ENCODE measurements at places on chromosomes 11 and 22. TPM values are rescaled to one million over a fixed set of nuclear protein-coding genes. Genes with fewer than 3 reads are reported as not detected.

HEPACAM gene
- total RNA-seq, result not detected

SYT13 gene
- not detected for total RNA-seq

MB gene
- total RNA-seq, result not detected

CSF2RB gene
- not detected for total RNA-seq

NTM gene
- total RNA-seq, result not detected

TRPM5 gene
- total RNA-seq, result not detected

USP2 gene
- total RNA-seq, result 0.35 TPM

DNA sequence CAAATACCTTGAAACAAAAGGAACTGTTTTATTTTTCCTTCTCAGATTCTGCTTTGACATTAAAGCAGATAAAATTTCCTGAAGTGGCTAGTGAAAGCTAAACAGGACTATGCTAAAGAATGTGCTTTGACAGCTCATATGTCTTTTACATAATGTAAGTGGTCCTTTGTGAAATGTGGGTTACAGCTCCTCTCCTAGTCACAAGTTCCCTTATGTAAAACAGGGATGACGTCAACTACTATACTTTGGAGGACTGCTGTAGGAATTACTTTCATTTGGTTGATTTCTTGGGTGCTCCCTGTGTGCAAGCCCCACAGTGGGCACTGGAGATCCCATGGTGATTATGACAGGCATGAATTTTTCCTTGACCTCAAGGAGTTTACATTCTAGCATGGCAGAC lies 216.6 kb upstream of the NARS2 start:
- DNase-seq, result no peak
- no peaks in the 10 kb centered on the region for H3K36me3 ChIP-seq
- H3K27me3 ChIP-seq, result no peaks in the 10 kb centered on the region
- no peak overlapping the region for H3K4me3 ChIP-seq

DNA sequence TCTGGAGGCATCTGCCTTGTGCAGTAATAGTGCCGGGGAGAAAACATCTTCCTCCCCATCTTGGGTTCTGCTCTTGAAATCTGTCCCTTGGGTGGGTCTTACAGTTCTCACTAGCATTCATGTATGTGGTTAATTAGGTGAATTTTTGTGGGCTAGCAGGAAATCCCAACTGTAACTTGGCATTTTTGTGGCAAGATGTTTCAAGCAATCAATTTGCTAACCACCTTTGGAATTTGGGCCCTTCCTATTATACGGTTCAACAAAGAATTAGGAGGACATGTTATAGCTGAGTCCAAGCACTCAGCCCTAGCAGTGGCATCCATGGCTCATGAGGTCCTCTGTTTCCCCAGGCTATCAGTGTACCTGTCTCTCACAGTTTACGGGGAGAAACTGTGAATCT lies 89.1 kb upstream of the MTNR1B start:
- no peak for DNase-seq
- H3K36me3 ChIP-seq, result no peaks in the 10 kb centered on the region
- H3K27ac ChIP-seq, result no peak overlapping the region
- peaks cover 5% of the 10 kb centered on the region for H3K27me3 ChIP-seq
- H3K4me3 ChIP-seq, result no peak overlapping the region
- no peaks in the 10 kb centered on the region for H3K4me1 ChIP-seq

DNA sequence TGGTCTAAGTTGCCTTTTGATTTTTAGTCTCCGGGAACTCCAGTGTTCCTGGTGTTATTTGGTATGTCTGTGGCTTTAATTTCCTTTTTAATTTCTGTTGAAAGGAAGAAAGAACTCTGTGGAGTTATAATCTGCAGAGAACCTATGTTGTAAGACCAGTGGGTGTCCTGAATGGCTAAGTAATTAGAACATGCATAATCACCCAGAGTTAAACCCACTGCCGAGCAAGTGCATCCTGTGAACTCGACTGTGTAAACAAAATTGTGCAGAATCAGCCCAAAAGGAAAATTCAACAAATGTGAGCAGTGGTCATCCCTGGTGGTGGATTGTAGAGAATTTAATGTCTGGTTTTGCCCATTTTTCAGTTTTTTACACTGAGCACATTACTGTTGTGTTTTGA lies 162.5 kb downstream of the COMMD9 start:
- no peaks in the 10 kb centered on the region for H3K4me1 ChIP-seq
- DNase-seq, result no peak
- H3K36me3 ChIP-seq, result no peaks in the 10 kb centered on the region
- H3K27me3 ChIP-seq, result peaks cover 9% of the 10 kb centered on the region
- H3K27ac ChIP-seq, result no peak overlapping the region

- no peaks in the 10 kb centered on the region for H3K36me3 ChIP-seq
- H3K27ac ChIP-seq, result no peak overlapping the region
- H3K27me3 ChIP-seq, result no peaks in the 10 kb centered on the region
- no peak for DNase-seq
Measured at GRCh38 chr11:125935618-125936199, 10.1 kb upstream of the VSIG10L2 start.

DNA sequence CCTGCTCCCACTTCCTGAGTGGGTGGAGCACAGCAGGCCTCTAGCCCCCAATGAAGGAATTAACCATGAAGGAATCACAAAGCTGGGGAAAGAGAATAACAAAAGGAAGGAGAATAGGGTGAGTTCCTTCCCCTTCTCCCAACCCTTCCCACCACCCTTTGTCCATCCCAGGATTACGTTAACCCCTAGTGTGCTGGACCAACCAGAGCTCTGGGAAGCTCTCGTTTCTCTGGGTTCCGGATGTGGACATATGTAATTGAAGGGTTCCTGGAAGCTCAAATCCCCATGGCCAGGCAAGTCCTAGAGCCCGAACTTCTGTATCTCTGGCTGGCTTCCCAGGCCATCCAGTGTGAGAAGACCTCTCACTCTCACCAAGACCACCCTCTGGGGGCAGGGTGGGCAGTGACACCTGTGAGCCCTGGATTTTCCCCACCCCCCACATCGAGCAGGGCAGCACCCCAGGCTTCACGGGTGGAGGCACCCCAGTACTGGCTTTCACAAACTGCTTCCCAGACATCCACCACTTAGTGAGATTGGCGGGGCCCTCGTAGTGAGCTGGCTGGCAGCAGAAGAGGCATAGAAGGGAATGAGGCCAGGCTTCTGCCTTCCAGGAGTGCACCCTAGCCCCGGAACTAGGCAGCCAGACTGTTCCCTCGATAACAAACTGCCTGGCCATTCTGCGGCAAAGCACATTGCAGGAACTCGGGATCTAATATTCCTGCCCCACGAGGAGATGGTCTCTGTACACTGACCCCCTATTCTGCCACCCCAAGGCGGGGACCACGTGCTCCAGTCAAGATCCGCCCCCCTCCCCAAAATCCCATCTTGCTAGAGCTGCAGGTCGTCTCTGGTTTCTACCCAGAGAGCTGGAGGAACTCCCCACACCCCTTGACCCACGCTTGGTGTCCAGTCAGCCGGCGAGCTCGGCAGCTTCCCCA lies 2.1 kb downstream of the NECTIN1 start:
- H3K27me3 ChIP-seq, result peaks cover 17% of the 10 kb centered on the region
- no peak overlapping the region for H3K4me3 ChIP-seq
- no peak for DNase-seq
- peaks cover 14% of the 10 kb centered on the region for H3K4me1 ChIP-seq

DNA sequence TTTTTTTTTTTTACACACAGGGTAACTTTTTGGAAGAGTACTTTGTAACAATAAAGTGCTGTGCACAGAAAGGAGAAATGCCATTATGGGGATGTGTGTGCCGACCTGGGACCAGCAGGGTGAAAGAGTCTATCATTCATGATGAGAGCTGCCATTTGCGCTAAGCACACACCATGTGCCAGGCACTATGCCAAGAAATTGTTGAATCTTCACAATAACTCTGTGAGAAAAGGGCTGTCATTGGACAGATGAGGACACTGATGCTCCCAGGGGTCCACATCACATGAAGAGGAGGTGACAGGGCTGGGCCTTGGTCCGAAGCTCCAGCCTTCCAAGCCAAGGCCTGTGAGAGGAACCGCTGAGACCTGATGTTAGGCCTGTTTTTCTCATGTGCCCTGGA lies 5.6 kb downstream of the DUSP18 start:
- H3K36me3 ChIP-seq, result peaks cover 19% of the 10 kb centered on the region
- no peaks in the 10 kb centered on the region for H3K27me3 ChIP-seq
- DNase-seq, result no peak

- no peaks in the 10 kb centered on the region for H3K36me3 ChIP-seq
- no peak overlapping the region for H3K4me3 ChIP-seq
- no peak overlapping the region for H3K27ac ChIP-seq
- H3K27me3 ChIP-seq, result peaks cover 1% of the 10 kb centered on the region
- no peak for DNase-seq
Measured at GRCh38 chr11:127075758-127076157, 75.2 kb upstream of the KIRREL3 start.

GRCh38 chr11:7501251-7501650 lies 12.5 kb upstream of the PPFIBP2 start:
- DNase-seq, result no peak
- H3K4me3 ChIP-seq, result no peak overlapping the region
- H3K36me3 ChIP-seq, result no peaks in the 10 kb centered on the region
- H3K4me1 ChIP-seq, result peaks cover 4% of the 10 kb centered on the region
- H3K27ac ChIP-seq, result no peak overlapping the region
- no peaks in the 10 kb centered on the region for H3K27me3 ChIP-seq

- no peak overlapping the region for H3K4me3 ChIP-seq
- H3K4me1 ChIP-seq, result no peaks in the 10 kb centered on the region
- peak; percentile 54 for DNase-seq
Measured at GRCh38 chr11:102794382-102794781, 3.6 kb downstream of the MMP1 start.

DNA sequence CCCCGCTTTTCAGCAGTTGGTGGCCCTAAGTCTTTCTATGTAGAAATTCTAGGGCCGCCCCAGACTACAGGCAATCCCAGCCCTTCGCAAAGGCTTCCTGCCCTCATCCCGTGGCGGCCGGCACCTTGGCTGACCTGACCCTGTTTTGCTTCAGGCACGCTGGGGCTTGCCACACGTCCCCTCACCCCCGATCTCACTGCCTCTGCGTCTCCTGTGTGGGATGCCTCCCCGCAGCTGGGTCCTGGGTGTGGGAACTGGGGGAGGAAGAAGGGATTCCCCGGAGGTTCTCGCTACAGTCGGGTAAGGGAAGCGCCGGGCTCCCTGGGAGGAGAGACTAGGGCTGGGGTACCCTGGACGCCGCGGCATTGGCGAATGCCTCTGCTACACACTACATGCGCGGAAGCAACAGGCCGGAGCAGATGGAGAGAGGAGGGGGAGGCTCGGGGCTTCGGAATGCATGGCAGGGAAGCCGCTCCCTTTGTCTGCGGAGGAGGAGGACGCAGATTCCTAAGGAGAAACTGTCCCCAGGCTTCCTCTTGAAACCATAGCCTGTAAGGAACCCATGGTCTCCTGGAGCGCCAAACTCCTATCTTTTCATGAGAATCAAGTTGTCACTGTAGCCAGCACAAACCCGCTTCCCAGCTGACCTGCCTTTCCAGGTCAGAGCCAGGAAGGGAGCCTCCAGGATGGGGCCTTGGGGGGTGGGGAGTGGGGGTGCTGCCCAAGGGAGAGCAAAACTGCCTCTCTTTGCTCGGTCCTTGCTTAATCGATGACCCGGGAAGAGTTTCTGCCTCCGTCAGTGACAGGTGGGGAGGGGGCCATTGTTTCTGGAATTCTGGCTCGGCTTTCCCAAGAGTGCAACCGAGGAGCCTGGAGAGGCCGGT lies 1.4 kb downstream of the DTX4 start:
- H3K27me3 ChIP-seq, result peaks cover 18% of the 10 kb centered on the region
- H3K27ac ChIP-seq, result no peak overlapping the region
- peaks cover 13% of the 10 kb centered on the region for H3K4me1 ChIP-seq
- H3K36me3 ChIP-seq, result no peaks in the 10 kb centered on the region

DNA sequence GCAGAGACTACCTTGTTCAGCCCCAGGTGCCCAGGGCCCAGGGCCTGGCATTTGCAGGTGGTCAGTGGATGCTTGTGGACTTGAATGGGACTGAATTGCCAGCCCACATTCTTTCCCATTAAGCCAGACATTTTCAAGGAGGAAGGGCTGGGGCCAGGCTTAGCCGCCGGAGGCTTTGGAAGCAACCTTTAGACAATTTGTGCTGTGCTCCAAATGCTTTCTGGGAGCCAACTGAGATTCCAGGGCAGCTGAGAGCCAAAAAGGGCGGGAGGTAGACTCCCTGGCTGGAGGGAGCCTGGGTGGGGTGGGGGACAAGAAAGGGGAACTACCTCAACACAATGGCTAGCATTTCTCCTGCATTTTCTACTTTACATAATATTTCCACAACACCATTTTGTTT lies 54.8 kb upstream of the TIMP3 start:
- peaks cover 12% of the 10 kb centered on the region for H3K27me3 ChIP-seq
- no peak overlapping the region for H3K27ac ChIP-seq
- no peaks in the 10 kb centered on the region for H3K36me3 ChIP-seq
- no peak for DNase-seq

DNA sequence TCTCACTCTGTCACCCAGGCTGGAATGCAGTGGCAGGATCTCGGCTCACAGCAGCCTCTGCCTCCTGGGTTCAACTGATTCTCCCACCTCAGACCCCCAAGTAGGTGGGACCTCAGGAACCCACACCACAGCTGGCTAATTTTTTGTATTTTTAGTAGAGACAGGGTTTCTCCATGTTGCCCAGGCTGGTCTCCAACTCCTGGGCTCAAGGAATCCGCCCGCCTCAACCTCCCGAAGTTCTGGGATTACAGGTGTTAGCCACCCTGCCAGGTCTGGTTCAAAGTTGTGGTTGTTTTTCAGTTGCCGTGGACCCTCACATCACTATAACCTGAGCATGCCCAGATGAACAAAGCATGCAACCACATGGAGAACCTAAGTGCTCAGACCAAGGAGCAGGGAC lies 13.0 kb upstream of the RAB39A start:
- H3K36me3 ChIP-seq, result no peaks in the 10 kb centered on the region
- H3K27me3 ChIP-seq, result peaks cover 2% of the 10 kb centered on the region
- no peak overlapping the region for H3K27ac ChIP-seq
- no peak for DNase-seq
- no peaks in the 10 kb centered on the region for H3K4me1 ChIP-seq

- no peak overlapping the region for H3K27ac ChIP-seq
- no peaks in the 10 kb centered on the region for H3K36me3 ChIP-seq
- H3K27me3 ChIP-seq, result no peaks in the 10 kb centered on the region
Measured at GRCh38 chr11:6554828-6555706, 48.3 kb downstream of the RRP8 start.

GRCh38 chr11:14386895-14387480 lies 28.0 kb upstream of the RRAS2 start:
- no peak for DNase-seq
- H3K27me3 ChIP-seq, result peaks cover under 1% of the 10 kb centered on the region
- H3K4me1 ChIP-seq, result no peaks in the 10 kb centered on the region
- H3K36me3 ChIP-seq, result no peaks in the 10 kb centered on the region
- no peak overlapping the region for H3K27ac ChIP-seq

DNA sequence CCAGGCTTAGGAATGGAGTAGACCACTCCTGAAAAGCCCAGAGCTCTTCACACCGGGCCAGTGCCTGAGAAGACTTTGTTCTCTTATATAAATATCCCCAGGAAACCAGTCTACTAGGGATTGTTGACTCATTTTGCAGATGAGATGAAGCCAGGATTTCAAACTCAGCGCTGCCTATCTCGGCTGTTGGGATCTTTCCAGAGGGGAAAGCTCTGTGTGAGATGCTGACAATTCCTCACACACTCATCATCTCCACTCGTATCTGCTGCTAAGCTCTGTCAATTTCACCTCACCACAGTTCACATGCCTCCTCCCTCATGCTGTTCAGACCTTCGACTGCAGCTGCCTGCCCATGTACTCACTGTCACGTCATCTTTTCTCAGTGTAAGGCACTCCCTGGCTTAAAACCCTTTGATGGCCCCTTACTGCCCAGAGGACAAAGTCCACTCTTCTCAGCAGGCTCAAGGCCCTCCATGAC lies 12.5 kb downstream of the USH1C start:
- no peak for DNase-seq
- H3K36me3 ChIP-seq, result no peaks in the 10 kb centered on the region
- no peak overlapping the region for H3K27ac ChIP-seq
- no peak overlapping the region for H3K4me3 ChIP-seq

GRCh38 chr11:40241524-40242051 lies 1217.9 kb downstream of the LRRC4C start:
- H3K4me3 ChIP-seq, result no peak overlapping the region
- DNase-seq, result no peak
- H3K27ac ChIP-seq, result no peak overlapping the region
- no peaks in the 10 kb centered on the region for H3K4me1 ChIP-seq
- no peaks in the 10 kb centered on the region for H3K36me3 ChIP-seq

Data from activated naive CD4-positive, alpha-beta T cell treated with anti-CD3 and anti-CD28 coated beads for 36 hours (primary cell).